ENCODE measurements at places on chromosomes 12 and 14.

DNA sequence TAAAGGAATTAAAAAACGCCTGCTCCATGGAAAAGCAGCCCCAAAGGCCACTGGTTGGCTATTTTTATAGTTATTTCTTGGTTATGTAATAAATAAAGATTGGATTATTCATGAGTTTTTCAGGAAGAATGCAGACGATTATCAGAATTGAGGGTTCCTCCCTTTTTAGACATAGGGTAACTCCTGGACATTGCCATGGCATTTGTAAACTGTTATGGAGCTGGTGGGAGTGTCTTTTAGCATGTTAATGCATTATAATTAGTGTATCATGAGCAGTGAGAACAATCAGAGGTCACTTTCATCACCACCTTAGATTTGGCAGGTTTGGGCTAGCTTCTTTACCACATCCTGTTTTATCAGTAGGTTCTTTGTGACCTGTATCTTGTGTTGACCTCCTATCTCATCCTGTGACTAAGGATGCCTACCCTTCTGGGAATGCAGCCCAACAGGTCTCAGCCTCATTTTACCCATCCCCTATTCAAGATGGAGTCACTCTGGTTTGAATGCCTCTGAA is 728.7 kb downstream of the GALC start:
- DNase-seq: no peak

DNA sequence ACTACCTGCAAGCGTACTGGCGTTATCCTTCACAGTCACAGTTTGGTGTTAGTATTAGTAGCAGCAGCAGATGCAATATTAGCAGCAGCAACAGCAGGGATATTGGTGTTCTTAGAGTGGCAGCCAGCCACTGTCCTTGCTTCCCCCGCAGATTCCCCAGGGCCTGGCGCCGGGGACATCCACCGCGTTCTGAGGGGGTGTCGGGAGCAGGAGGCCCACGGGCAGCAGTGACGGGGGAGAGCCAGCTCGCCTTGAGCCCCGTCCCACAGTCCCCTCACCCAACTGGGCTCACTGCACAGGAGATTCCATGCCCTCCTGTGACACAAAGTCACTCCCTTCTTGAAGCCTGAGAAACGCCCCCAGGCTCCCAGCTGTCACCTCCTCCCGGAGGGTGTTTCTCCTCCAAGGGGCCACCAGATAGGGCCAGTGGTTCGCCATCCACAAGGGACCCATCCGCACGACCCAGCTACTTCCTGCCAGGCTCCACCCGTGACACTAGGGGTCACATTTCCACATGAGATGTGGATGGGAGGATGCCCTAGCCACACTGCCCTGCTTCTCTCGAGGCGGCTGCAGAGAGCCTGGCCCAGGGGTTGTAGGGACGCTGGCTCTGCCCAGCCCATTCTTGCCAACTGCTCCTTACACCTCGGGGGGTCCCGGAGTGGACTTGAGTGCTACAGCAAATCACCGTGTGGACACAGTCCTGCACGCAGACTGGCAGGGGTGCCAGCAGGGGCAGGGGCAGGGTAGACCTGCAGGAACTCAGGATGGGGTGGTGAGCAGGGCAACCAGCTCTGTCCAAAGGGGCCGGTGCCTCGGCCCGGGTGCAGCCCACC is 123.1 kb downstream of the PIWIL1 start:
- DNase-seq: no peak

DNA sequence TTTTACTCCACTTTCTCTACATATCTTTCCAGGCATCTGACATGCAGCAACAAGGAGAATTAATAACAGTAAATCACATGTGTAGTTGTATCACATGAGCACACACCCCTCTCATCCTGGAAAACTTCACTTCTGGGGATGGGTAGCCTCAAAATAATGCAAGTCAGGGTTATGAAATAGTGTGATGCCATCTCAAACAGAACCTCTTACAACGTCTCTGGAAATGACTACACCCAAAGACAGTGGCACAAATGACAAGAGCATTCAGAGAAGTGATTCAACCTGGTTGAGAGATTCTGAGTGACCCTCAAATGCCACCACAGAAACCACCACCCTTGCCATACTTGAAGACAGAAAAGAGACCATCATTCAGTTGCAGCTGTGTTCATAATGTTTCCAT is 2.8 kb downstream of the DIO2 start:
- peak; percentile 51 for DNase-seq

- DNase-seq: peak; percentile 87
Measured at GRCh38 chr14:28577711-28578131, 188.9 kb upstream of the FOXG1 start.

DNA sequence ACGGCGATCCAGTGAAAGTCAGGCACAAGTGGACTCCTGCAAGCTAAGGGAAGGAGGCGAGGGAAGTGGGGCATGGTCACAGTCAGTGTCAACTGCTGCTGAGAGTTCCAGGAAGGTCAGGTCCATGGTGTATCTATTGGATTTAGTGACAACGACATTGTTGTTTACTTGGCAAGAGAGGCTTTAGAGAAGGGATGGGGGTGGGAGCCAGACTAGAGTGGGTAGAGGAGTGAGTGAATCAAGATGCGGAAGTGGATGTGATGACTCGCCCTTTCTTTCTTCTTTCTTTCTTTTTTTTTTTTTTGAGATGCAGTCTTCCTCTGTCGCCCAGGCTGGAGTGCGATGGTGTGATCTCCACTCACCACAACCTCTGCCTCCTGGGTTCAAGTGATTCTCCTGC is 12.5 kb downstream of the P2RX7 start:
- DNase-seq: no peak

DNA sequence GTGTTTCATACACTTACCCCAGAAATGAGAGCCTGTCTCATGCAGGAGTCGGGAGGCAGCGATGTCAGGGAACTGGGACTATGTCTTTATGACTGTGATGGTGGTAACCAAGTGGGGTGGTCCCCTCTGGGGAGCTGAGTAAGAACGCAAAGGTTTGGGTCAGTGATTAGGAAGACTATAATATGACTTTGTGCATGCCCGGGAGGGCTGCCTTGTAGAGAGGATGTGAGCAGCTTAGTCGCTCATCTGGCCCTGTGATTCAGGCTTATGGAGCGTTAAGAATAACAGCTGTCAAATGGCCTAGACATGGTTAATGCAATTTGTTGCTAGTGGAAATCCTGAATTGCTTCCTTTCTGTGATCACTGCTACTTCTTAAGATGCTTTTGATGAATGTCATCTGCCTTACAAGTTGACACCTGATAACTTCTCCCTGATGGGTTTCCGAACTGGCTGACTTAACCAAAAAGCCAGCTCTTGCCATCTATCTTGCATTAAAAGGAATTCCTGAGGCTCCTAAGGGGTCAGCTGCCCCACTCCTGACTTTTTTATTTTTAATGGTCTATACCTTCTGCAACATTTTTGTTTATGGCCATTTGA is 35.4 kb upstream of the AACS start:
- no peak for DNase-seq

GRCh38 chr12:125619723-125620122 is 554.5 kb downstream of the AACS start:
- DNase-seq: no peak

DNA sequence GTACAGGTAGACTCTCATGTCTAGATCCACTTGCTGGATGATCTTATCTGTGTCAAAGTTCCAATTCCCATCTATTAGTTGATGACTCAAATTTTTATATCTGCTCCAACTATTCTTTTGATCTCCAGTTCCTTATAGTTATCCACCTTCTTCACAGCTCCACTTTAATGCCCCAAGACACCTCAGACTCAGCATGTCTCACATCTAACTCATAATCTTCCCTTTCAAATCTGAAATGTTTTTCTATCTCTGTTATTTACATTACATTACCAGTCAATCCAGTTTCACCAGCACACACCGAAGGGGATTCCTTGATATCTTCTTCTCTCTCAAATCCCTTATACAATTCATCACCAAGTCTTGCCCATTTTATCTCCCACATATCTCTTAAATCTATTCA is 3.7 kb upstream of the METAP2 start:
- no peak for DNase-seq

DNA sequence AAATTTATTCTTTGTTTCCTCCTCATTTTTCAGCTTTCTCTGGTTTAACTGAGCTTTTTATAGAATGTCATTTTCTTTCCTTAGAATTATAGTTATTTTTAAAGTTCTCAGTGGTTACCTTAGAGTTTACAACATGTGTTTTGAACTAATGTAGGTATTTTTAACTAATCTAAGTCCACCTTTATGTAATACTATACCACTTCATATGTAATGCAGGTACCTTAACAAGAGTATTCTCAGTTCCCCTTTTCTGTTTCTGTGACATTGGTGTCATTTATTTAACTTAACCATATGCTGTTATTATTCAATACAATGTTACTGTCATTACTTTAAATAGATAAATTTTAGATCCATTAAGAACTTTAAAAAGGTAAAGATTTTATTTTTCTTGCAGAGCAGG is 30.3 kb upstream of the KCNC2 start:
- DNase-seq: no peak

DNA sequence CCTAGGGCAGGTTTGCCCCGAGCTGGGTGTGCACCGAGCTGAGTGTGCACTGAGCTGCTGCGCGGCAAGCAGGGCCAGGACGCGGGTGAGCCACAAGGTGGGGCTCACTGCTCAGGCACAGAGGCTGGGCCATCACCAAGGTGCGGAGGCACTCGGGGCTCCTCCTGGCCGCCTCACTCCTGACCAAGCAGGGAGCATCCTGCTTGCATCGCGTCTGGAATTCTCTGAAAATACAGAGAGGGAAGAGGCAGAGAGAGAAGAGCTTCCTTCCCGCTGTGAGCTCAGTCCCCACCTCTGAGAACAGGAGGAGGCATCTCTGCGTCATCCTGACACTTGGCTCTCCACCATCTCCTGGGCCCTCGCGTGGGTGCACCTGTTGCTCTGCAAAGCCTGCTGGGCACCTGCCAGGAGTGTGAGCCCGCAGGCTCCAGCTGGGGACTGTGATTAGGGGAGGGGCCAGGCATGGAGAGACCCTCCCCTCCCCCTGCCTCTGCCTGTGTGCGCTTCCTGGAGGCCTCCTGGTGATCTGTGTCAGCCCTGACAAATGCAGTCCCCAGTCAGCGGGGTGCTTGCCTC is 116.3 kb downstream of the GLT1D1 start:
- peak; percentile 48 for DNase-seq

Measured in adipocyte (in vitro differentiated cells).